ENCODE measurements at places on chromosomes 5 and 9.
A peak's percentile ranks its signal among the peaks of the same experiment; 100 is the strongest.

DNA sequence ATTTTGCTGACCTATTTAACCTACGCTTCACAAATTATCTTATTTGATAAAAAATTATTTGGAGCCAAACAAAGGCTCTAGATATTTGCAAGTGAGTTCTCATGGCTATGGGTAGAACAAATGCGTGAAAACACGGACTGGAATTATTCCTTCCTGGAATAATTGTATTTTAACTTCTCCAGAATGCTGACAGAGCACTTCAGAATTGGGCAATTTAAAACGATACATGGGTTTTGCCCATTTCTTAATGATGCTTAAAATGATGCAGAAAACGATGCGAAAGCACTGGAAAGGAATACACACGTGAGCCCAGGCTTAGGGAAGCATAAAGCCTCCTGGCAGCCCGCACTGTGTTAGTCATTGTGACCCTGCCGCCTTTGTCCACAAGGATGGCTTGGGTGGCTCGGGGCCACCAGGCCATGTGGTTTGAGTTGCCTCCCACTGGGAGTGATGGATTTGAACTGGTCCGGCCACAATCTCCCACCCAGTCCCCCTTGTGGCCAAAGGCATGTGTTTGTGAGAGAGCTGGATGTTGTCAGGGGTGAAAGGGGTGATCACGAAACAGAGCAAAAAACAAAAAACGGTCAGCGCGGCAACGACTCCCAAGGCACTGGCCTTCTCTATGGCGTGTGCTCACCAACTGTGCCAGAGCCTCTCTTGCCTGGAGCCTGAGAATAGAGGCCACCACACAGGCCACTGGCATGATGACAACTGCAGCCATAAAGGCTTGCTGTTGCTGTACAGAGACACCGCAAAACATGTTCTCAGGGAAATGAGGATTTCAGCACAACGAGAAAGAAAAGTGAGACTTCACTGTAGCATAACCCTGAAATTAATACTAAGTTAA, 234.2 kb upstream of the ADAMTS16 start:
- DNase-seq, result no peak

GRCh38 chr5:82861701-82862100, 215.5 kb downstream of the TMEM167A start:
- DNase-seq, result no peak

DNA sequence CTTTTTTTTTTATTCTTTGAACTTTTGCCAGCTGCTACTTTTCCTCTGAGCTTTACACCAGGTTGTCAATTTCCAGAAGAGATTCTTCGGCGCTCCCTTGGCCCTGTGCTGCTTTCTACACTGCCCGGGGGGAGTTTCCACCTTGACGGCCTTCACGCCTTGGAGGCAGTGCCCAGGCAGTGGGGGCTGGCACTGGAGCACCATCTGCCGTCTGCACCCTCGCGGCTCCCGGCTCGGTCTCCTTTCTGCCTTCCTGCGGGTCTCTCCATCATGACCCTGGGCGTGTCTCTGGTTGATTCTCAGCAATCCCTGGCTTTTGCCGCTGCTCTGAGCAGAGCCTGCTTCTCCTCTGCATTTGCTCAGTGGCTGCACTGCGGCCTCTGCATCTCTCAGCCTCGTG, 2.9 kb downstream of the SLC6A18 start:
- no peak for DNase-seq

DNA sequence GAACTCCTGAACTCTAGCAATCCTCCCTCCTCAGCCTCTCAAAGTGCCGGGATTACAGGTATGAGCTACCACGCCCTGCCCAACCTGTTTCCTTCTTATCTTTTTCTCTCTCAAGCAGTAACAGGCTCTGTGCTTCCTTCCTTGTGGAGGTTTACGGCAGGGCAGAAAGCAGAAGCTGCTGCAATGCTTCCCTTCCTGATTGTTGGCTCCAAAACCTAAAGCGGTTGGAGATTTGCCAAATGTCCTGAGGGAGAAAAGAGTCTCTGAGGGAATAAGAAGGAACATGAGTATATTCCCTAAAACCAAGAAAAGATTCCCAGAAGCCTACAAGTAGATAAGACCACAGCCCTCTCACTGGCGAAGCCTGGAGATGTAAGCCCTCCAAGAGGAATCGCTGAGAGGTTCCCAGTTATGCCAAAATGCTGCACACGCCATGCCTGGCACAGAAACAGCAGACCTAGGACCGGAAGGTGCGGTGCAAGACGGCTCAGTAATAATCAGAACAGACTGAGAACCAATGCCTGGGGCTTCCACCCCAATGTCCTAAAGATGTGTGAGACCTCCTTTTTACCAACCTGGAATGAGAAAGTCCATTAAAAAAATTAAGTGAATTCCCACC, 73.2 kb downstream of the APTX start:
- no peak for DNase-seq

- DNase-seq, result peak; percentile 4
Measured at GRCh38 chr9:4297151-4297785, 2.6 kb downstream of the GLIS3 start.

DNA sequence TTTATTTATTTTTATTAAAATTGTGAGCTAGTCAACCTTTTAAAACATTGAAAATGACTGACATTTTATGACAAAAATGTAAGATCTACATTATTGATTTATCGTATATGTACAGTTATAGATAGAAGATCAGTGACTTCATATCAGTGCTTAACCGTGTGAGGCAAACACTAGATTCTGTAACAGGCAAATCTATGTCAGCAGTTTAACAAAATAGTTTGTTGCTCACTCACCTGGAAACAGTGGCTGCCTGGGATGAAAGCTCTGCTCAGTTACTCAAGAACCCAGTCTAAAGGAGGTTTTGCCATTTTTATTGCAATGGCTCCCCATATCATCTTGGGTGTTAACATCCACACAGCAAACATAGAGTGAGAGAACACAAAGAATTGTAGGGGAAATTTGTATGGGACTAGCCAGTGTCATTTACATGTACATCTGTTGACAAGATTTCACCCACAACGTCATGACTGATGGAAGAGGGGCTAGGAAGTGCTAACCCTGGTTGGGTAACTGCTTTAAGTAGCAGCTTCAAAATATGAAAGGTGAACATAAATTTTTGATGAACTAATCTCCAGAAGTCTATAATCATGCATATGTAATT, 49.0 kb downstream of the SGCD start:
- DNase-seq, result no peak

- DNase-seq, result no peak
Measured at GRCh38 chr5:82073179-82073578, 101.4 kb downstream of the ATG10 start.

DNA sequence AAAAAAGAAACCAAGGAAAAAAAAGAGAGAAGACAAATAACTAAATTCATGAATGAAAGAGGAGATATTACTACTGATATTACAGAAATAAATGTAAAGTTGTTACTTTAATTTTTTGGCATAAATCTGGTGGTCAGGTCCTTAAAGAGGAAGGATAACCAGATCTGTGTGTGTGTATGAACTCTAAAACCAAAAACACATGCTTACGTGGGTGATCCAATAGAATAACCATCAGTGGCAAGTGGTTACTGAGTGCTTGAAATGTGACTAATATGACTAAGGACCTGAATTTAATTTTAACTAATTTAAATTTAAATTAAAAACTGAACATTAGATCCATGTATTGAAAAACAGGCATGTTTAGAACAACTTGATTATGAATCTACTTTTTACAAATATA, 10.3 kb downstream of the SLC28A3 start:
- DNase-seq, result no peak

GRCh38 chr5:134252671-134253070, 26.8 kb upstream of the PPP2CA start:
- DNase-seq, result no peak

GRCh38 chr5:100667161-100667630, 132.0 kb downstream of the FAM174A start:
- DNase-seq, result no peak

GRCh38 chr5:173638126-173639040, 21.9 kb upstream of the BOD1 start:
- DNase-seq, result no peak

DNA sequence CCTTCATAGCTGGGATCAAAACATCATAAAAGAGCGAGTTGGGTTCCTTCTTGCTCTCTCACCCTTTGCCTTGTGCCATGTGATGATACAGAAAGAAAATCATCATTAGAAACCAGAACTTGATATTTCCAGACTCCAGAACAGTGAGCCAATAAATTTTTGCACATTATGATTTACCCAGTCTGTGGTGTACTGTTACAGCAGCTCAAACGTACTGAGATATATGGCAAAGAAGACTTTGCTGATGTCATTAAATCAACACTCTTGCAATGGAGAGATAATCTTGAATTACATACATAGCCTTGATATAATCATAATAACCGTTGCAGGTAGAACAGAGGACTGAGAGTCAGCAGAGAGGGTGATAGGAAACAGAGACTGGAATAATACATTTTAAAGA, 1271.6 kb downstream of the CDH12 start:
- DNase-seq, result no peak

- DNase-seq, result no peak
Measured at GRCh38 chr9:36725777-36726356, 153.2 kb downstream of the MELK start.

All from activated T-helper 1 cell treated with Interleukin-2 at 50 U/mL for 16 hours (primary cell).